ENCODE measurements at places on chromosomes 5 and 9.

- DNase-seq = no peak
These were observed 16.7 kb upstream of the SLC28A3 start for GRCh38 chr9:84357275-84357674.

DNA sequence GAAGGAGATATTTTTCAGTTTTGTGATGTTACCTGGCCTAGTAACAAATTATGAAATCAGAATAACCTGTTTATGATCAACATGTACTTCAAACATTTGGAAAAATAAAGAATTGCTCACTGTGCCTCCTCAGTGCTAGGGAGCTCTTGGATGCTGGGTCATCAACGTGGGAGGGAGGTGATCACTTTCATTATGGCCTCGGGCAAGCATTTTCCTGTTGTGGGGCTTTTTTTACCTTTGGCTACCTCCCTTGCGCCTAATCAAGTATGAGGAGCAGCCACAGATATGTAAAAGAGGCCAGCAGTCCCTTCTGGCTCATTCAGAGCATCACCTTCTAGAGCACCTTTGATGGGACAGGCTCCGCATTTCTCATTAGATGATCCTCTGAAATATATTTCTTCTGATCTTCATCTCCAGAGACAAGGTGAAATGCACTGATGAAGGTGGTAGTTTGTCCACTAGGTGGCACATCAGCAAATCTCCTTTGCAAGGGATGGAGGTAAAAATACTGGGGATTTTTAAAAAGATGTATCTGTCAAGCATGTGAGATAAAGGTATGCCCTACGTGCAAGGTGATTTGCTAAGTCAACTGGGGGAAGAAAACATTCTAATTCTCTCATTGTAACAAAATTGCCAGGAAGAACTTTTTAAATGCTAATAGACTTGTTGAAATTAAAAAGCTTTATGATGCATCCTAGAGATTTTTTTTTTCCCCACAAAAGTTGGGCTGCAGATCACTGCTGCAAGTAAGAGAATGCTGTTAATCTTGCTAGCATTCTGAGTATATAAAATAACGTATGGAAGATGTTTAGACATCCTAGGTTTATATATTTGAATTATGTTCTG, 218.2 kb downstream of the MAST4 start:
- DNase-seq = no peak

DNA sequence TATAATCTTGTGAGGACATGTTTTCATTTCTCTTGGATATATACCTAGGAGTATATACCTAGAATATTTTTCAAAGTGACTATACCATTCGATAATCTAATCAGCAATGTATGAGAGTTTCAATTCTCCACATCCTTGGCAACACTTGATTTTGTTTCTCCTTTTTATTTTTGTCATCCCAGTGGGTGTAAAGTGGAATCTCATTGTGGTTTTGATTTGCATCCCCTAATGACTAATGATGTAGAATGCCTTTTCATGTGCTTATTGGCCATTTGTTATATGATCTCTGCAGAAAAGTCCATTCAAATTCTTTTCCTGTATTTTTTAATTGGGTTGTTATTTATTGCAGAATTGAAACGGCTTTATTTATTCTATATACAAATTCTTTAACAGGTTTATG, 15.2 kb downstream of the ZCCHC9 start:
- no peak for DNase-seq

- DNase-seq = peak; percentile 12
These were observed 50.9 kb downstream of the EXD3 start for GRCh38 chr9:137371946-137372651.

DNA sequence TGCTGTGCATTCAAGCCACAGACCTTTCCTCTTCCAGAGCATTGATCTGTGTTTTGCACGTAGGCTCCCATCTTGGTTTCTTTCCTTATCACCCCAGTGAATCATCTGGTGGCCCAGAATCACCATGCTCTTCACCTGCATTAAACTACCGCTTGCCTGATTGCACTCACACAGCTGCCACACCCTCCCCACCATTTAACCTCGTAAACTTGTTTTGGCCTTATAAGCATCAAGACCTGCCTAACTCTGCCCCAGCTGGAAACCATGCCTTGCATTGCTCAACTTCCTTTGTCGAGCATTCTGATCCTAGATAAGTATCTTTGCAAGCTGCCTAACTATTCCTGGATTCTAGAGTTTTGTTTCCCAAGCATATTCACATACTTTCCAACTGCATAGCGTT, 369.6 kb upstream of the SEMA6A start:
- no peak for DNase-seq

- no peak for DNase-seq
These were observed 71.3 kb downstream of the ERP44 start for GRCh38 chr9:100027543-100027942.

DNA sequence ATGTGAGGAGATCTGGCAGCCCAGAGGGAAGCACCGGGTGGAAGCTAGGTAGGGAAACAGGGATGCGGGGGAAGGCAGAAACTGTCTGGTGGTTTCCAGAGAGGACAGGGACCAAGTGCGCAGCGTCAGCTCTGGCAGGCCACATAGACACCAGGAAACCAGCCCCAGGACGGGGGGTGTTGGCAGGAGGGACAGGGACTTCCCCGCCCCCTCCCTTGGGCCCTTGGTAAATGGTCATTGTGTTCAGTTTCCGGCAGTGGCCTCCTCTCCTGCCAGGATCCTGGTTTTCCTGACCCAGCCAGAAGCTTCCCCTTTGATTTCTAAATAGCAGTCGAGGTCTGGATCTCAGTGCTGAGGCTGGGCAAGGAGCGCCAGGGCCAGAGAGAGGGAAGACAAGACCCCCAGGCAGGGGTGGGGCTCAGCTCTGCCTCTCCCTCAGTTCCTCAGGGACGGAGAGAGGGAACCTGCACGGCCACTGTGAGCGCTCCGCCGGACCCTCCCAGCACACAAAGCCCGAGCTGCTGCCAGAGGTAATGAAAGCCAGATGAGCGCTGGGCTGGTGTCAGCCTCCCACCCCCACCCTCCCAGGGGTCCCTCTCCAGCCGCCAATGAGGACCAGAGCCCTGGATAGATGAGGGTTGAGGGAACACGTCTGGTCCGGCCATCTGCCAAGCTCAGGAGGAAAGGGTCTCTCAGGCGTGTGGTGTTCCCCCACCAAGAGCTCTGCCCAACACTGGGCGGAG, 1.8 kb downstream of the RALGDS start:
- no peak for DNase-seq

DNA sequence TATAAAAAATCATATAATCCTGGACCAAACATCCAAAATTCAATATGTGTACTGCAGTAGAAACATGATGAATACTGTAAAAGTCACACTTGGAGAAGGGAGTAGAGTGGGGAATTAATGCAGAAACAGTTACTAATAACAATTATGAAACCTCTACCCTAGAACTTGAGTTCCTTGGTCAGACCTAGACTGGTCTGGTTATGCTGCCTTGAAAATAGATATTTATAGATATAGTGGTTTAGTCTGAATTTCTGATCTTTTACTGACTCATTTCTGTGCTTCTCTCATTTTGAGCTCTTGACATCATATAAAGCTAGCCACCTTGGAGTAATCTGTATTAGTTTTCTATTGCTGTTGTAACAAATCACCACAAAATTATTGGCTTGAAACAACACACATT, 808.7 kb upstream of the CDH10 start:
- DNase-seq = no peak

DNA sequence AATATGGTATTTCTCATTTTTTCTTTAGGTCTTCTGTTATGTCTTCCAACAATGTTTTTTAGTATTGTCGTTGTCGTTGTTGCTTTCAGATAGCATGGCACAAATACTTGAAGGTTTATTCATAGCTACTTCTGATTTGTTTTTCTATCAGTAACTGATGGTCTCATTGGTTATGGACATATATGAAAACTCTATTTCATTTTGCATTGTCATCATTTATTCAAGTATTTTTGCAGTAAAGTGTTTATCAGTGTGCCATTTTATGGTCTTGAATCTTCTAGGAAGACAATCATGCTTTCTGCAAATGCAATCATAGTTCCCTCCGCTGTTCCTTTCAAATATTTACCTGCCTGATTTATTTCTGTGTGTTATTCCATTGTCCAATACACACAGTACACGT, 44.0 kb upstream of the PRUNE2 start:
- no peak for DNase-seq

- DNase-seq = no peak
These were observed 662.9 kb upstream of the ZNF608 start for GRCh38 chr5:125409234-125409860.

DNA sequence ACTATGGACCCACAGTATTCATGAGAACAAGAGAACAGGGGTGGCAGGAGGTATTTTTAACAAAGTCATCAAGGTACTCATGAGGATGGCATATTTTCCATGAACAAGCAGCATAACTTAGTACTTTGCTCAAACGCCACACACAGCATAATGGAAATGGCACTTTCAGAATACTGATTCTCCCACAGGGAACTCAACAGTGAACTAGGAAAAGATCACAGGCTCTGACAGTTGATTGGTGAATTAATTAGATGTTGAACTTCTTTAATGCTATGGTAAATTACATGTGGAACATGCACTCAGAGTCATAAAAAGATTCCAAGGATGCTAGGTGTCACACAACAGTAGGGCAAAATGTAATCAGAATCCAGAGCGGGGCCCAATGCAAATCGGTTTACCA, 1088.6 kb upstream of the C9orf72 start:
- no peak for DNase-seq

DNA sequence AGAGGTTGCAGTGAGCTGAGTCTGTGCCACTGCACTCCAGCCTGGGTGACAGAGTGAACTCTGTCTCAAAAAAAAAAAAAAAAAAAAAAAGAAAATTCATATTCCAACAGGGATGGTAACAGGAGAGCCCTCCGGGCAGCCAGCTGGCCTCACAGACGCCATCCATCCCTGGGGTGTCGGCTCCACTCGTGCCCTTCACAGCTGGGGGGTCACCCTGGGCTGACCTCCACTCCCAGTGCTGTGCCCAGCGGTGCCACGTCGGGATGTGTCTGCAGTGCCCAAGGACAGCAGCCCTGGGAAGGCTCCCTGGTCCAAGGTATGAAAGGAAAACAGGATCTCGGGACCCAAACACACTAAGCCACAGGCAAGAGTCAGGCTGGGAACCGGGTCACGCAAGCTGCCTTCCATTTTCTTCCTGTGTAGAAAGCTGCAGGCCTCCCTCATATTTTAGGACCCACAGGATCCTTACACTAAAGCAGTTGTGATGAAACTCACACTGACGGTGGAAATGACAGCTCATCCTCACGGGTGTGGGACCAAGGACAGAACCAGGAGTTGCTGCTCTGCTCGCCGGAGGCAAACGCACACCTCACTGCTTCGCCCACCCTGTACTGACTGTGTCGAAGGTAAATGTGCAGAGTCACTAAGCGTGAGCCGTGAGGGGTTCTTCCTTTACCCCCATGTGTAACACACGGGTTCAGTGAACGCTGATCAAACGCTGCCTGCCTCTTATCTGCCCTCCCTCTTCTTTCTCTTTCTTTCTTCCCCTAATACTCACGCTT, 5.3 kb downstream of the SLC12A7 start:
- no peak for DNase-seq

DNA sequence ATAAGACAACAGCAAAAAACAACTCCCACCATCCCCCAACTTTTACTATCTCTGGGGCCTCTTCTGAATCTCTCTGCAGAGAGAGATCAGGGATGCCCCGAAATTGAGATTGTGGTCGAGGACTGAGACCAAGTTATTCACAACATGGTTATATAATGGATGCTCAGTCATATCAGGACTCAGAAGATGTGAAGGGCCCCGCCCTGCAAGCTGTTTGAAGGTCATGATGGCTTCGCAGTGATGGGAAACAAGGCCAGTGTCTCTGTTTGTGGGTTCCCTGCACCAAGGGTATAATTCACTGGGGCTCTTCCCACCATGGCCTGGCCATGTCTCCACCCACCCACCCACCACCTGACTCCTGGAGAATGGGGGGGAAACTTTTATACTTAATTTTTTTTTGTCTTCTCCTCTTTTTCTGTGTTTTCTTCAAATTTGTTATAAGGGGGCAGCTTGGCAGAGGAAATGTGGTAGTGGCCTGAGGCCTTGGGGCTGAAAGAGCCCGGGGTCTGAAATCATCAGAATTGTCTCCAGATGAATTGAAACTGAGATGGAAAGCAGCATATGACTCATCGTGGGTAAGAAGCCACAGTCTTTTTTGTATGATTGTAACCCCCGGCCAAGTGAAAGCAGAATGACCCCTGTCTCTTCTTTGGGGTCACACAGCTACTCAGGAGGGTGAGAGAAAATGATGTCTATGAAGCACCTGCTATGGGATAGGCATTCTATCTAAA, 15.0 kb upstream of the TEX48 start:
- no peak for DNase-seq

- DNase-seq = no peak
These were observed 92.3 kb downstream of the LMX1B start for GRCh38 chr9:126705767-126706697.

DNA sequence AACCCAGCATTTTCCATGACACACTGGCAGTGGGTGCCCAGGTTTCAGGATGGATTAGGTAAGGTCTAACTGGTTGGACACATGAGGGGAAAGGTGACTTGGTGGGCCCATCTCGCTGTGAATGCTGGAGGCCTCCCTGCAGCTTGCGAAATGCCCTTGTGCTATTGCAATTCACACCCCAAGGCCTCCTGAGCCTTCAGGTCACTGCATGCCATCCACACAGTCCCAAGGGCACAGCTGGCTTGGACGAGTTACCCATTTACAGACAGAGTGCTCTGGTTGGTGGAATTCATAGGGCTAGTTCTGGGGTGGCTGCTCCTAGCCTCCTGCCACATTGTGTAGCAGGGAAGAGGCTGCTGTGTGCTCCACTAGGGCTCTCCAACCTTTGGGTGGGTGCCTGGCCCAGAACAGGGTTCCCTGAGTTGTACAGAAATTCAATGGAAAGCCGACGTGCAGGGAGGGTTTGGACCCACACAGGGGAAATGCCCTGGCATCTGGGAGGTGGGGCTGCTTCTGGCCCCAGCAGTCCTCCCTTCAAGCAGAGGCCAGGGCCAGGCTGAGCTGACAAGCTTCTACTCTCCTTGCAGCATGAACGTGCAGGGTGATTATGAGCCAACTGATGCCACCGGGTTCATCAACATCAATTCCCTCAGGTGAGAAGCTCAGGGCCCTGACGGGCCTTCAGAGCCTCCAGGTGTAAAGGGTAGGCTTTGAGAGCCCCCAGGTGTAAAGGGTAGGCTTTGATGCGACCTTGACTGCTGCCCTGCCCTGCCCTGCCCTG, 54.3 kb downstream of the ASS1 start:
- no peak for DNase-seq

- DNase-seq = no peak
These were observed 34.7 kb upstream of the ICE1 start for GRCh38 chr5:5387777-5388176.

All from ovary (tissue), 10 donors.